ENCODE measurements at places on chromosomes 7 and 10. TPM values are rescaled to one million over a fixed set of nuclear protein-coding genes. Genes with fewer than 3 reads are reported as not detected.

DNA sequence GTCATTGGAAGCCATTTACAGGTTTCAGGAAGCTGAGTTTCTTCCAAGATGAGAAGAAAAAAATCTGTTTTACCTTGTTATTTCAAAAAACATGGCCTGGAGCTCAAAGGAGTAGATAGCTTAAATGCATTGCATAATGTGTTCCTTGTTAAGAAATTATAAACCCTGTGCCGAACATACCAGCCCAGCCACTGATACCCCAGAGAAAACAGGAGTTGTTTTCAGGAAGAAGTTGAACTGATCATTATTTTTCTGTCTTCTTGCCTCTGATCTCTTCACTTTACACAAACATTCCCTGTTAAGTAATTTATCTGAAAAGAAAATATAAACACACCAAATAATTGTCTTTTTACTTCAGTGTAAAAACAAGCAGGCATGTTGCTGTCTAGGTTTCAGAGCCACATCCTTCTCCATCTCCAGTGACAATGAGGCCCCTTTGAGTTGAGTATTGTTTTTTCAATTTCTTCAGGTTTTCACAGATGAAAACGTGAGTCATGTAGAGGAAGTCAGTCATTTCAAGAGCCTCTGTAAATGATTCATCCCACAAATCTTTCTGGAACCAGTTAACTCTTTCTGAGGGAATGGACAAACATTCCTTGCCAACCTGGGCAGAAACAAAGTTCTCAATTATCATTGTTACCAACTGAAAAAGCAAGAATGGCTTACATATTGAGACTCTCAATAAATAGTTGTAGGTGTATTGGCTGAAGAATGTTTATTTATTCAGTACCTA lies 244.2 kb downstream of the IPMK start:
- no peak for DNase-seq

- DNase-seq = peak; percentile 46
These were observed 135.9 kb downstream of the CUX1 start for GRCh38 chr7:101953248-101953819.

GRCh38 chr7:26686448-26686981 lies 177.9 kb downstream of the SKAP2 start:
- DNase-seq = peak; percentile 76

DNA sequence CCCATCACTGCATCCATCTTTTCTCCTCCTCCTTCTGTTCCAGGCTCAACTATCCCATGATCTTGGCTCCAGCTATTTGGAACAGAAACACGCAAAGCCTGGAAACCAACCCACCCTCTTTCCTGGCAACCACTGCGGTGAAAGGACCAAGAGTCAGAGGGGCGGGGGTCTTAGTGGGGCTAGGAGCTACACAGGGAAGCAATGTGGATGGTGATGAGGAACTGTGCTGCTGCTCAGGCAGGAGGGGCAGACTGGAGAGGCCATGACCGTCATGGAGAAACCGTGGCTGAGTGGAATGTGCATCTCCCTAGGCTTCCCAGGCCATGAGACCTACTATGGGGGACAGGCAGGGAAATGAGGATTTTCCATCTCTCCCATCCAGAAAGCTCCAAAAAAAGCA lies 25.6 kb downstream of the PLAC9 start:
- DNase-seq = no peak

GRCh38 chr10:32038777-32039176 lies 17.4 kb downstream of the KIF5B start:
- no peak for DNase-seq

- no peak for DNase-seq
These were observed 174.3 kb downstream of the NRP1 start for GRCh38 chr10:33160151-33160550.

- DNase-seq = no peak
These were observed 14.6 kb downstream of the PPIF start for GRCh38 chr10:79361726-79362397.

DNA sequence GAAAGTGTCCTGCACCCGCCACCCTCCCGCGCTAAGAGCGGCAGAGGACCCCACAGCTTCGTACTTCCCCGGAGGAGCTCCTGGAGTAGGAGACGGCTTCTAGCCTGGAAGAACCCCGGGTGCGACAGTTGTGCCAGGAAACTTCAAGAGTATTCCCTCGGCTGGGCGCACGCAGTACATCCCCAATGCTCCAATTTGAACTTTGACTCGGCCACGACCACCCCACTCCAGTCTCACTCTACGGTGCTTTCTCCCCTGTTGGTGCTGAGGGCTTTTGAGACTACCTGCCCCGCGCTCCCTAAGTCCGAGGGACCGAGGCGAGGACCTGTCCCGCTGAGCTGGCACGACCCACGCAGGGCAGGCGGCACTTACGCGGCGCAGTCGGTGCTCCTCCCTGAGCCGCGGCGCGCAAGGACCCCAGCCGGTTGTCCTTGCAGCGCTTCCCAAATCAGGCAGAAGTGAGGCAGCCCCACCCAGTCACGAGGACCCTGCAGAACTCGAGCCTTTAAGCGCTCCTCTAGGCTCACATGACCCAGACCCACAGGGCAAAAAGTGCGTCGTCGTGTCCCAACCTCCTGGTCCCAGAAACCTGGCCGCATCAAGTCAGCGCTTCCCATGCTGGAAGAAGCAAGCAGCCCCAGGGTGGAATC lies at the start of gene CPVL:
TSS of gene CPVL (minus strand) at position 481 of the 650 bp plus-strand sequence. CDS start 25,476 bp downstream, outside the sequence.
- peak; percentile 65 for DNase-seq

DNA sequence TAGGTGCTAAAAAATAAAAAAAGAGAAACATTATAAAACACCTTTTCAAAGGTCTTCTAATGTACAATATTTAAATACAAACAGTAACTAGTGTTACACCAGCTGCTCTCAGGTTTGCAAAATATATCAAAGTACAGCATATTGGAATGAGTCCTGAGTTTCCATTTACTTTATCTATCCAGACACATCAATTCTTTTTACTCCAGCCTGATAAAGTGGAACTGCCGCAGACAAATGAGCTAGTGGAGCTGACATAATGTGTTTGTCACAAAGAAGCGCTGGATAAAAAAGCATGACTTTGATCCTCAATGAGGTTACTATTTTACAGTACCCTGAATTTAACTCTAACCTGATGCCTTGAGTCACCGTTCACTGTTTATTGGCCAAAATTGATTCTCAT lies 1243.1 kb downstream of the GATA3 start:
- no peak for DNase-seq

GRCh38 chr7:42156291-42156865 lies 80.6 kb downstream of the GLI3 start:
- no peak for DNase-seq

DNA sequence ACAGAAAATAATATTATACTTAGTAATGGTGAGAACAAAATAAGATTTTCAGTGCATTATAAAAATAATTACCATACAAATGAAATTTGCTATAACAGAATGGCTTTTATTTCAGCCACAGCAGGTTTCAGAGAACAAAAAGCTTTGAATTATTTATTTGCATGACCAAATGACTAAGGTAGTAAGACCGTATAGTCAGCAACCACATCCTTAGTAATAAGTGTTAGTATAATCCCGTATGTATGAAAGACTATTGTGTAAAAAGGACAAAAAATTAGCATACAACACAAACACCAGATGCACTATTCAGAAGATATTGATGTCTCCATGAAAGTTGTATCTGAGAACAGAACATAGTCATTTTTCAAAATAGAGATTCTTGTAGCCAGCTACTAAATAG lies 12.2 kb downstream of the PDZD8 start:
- DNase-seq = no peak

DNA sequence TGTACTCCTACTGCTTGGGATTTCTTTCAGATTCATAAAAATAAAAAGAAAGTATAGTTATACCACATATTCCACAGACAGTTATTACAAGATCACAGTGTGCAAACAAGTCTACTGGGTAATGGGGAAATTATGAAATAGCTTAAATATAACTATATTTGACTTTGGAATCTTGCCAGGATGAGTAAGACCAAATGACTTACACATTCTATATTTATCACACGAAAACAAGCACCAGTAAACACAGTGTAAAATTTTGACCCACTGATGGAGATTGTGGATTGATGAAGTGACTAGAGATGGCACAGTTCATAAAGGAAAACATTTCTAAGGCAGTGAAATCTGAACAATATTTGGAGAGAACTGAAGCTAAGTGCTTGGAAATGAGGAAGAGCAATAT lies 339.7 kb downstream of the THSD7A start:
- DNase-seq = no peak

DNA sequence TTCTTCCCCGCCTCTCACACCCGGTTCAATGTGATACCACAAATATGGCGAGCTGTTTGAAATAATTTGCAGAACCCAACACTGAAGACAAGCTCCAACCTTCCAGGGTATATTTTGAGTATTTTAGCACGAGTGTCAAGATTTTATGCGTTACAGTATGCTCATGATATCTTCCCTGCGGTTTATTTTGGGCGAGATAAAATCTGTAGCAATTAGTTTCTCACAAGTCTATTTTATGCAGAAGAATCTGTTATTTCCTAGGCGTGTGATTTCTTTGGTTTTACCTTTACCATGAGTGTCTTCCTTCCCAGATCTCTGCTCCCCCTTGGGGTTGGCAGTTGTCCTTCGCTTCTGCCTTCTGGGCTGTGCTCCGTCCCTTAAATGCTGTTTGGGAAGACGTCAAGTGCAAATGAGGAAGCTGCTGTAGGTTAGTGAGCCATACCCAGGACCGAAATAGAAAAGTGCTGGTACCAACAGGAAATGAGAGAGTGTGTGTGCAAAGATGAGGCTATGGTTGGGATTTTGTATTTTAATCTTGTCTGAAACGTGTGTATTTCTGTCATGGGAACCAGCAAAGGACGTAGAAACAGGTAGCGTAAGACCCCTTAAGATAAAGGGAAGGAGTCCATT lies 299.8 kb downstream of the KLF6 start:
- DNase-seq = no peak

DNA sequence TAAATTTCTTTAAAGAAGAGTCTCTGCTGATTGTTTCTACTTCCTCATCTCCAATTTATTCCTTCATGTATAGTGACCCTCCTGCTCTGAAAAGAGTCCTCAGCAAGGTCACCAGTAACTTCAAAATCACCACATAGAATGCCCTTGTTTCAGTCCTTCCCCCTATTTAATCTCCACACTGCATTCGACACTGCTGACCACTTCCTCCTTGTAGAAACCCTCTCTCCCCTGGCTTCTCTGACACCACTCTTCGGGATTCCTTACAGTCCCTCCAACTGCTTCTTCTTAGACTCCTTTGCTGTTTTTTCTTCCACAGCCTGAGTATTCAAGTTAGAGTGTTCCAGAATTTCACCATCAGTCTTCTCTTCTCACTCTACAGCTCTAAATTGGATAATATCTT lies 89.5 kb downstream of the VPS41 start:
- DNase-seq = no peak

- DNase-seq = no peak
These were observed 2.7 kb downstream of the IFIT1 start for GRCh38 chr10:89395141-89395540.

- no peak for DNase-seq
These were observed 6.6 kb downstream of the SYNPO2L start for GRCh38 chr10:73648975-73649829.

DNA sequence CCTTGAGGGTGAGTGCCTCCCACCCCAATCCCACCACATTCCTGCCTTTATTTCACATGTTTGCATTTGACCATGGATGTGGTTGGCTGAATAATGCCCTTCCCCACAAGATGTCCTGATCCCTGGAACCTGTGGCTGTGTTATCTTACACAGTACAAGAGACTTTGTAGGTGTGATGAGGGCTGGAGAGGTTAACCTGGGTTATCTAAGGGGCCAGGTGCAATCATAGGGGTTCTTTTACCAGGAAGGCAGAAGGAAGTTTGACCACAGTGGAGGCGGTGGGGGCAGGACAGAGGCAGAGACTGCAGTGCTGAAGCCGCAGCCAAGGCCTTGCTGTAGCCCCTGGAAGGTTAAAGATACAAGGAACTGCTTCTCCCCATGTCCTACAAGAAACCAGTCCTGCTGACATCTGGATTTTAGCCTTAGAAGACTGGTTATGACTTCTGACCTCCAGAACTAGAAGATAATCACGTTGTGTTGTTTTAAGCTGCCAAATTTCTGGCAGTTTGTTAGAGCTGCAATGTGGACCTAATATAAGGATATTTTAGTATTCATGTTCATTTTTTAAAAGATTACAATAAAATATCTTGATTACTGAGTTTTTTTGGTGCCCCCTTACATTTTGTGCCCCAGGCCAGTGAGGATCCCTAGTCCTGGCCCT lies 136.6 kb downstream of the ARHGAP22 start:
- no peak for DNase-seq

GRCh38 chr7:70594170-70594569 lies 537.8 kb upstream of the GALNT17 start:
- DNase-seq = no peak

GRCh38 chr7:22397981-22398380 lies 41.0 kb upstream of the RAPGEF5 start:
- DNase-seq = no peak

GRCh38 chr7:30660331-30661255 lies 21.7 kb downstream of the CRHR2 start:
- peak; percentile 47 for DNase-seq

- peak; percentile 26 for DNase-seq
These were observed 232.6 kb downstream of the GALNT17 start for GRCh38 chr7:71364551-71364950.

DNA sequence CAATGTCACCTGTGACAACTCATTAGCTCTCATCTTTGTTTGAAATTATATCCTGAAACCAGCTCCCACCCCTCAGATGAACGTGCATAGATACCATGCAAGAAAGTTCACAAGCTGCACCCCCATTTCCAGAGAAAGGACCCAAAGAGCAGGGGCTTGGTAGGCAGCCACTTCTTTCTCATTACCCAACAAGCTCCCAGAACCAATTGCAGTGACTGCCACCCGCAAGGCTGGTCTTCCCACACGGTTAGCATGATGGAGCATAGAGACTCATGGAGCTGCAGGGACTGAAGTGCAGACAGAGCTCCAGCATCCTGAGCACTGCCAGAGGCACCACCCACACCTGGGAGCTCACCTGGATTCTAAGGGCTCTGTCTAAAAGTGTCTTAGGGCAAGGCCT lies 28.5 kb downstream of the FRMPD2 start:
- DNase-seq = no peak

GRCh38 chr10:70055550-70055949 lies 2.9 kb downstream of the MACROH2A2 start:
- DNase-seq = no peak

- DNase-seq = no peak
These were observed 46.6 kb downstream of the BPGM start for GRCh38 chr7:134693256-134693655.

Gene ELFN1
- total RNA-seq = 4.3 TPM

Gene FEZF1
- not detected for total RNA-seq

Gene CALN1
- total RNA-seq = 1.3 TPM

Gene SMKR1
- not detected for total RNA-seq

Gene HTR7
- 0.41 TPM for total RNA-seq

Gene TNS3
- total RNA-seq = 39.7 TPM

Gene SCART1
- 3.1 TPM for total RNA-seq

Gene SYT15B
- 1.1 TPM for total RNA-seq

Gene PLAU
- total RNA-seq = 37.8 TPM

Gene PTPN20
- total RNA-seq = 3.0 TPM

Gene C7orf57
- total RNA-seq = not detected

Gene JAKMIP3
- 1.0 TPM for total RNA-seq

All from tongue (tissue), 3 donors.